ENCODE measurements at places on chromosomes 1 and 21. TPM values are rescaled to one million over a fixed set of nuclear protein-coding genes. Genes with fewer than 3 reads are reported as not detected.

PDE4B gene
- total RNA-seq, result 24.5 TPM

FPGT gene
- 19.7 TPM for total RNA-seq

LORICRIN gene
- not detected for total RNA-seq

PLPP3 gene
- 112 TPM for total RNA-seq

SYCP1 gene
- not detected for total RNA-seq

MAB21L3 gene
- not detected for total RNA-seq
